ENCODE measurements at places on chromosomes 5 and 9.

DNA sequence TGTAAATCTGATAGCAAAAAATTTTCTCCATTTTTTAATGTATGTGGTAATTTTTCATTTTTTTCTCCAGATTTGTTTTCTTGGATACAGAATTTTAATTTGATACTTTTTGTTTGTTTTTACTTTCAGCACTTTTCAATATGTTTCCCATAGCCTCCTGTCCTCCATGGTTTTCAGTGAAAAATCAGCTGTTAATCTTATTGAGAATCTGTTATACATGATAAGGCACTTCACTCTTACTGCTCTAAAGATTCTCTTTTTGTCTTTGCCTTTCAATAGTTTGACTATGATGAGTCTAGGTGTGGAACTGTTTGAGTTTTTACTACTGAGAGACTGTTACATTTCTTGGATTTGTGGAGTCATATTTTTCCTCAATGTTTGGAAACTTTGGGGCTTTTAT is 455.7 kb upstream of the NUDT12 start:
- DNase-seq, result no peak

GRCh38 chr9:127876764-127877562 is 512 bp downstream of the AK1 start:
- no peak for DNase-seq

DNA sequence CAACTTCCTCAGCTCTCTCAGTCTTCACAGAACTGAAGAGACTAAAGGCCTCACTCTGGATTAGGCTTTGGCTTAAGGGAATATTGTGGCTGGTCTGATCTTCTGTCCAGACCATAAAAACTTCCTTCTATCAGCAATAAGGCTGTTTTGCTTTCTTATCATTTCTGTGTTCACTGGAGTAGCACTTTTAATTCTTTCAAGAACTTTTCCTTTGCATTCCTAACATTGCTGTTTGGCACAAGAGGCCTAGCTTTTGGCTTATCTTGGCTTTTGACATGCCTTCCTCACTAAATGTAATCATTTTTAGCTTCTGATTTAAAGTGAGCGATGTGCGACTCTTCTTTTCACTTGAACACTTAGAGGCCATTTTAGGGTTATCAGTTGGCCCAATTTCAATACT is 88.7 kb upstream of the ACOT12 start:
- DNase-seq, result no peak

- DNase-seq, result no peak
Measured at GRCh38 chr5:143258559-143259253, 144.8 kb downstream of the NR3C1 start.

DNA sequence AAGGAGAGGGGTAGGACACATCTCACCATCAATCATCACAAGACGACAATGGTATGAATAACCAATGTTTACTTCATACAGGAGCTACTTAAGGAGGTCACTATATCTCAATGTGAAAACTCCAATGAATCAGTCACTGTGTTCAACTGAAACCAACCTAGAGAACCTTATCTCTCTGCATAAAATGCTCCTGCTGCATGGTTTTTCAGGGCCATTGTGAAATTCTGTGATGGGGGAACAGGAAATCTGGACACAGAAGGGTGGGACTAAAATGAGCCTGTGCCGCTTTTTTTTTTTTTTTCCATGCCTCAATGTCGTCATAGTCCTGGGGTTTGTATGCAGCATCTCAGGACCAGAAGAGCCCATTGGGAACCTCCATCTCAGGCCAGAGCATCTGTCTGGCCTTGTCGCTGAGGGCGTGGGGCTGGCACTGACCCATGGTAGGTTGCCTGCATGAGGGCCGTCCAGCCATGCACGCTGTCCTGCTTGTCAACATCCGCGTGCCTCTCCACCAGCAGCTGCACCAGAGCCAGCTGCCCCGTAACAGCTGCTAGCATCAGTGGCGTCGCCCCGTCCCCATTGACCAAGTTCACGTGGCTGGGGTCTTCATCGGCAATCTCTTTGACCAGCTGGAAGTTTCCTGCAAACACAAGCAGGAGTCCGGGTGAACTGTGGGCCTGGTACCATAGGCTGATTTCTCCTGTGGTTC is 12.7 kb downstream of the ANKS6 start:
- no peak for DNase-seq

DNA sequence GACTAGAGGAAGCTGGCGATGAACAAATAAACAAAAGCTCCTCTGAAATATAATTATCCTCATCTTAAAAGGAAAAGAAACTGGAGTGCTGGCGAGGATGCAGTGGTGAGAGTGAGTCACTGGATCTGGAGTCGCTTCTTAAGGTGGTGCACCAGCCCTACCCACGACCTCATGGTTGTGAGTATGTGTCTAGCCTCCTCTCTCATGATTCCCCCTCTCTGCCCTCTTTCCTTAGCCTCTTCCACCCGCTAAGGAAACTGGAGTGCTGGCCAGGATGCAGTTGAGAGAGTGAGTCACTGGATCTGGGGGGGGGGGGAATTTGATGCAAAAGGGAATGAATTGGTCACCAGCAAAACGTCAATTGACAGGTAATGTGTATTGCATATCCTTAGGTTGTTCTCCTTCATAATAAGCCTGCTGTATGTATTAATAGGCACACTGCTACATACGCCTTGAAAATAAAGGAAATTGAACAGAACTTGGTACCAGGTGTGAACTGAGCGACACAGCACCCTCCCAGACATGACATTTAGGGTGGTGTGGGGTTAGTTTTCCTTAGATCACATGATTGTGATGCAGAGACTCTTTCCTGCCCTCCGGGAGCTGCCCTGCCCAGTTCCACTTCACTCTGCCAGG is 36.3 kb upstream of the EBF1 start:
- DNase-seq, result peak; percentile 23

DNA sequence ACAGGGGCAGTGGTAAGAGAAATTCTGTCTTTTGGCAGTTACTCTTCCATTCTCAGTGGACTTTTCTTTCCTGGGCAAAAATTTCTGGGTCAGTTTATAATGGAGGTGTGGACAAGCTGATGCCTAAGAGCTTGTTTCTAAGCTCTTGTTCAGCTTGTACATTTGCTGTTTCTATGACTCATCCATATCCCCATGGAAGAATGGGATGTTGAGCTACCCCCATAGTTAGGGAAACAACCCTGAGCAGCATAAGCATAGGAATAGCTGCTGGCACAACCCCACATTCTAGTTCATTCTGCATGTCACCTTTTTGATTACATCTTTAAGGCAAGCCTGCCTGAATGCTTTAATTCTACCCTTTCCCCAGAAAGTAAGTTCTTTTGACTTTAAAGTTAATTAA is 173.3 kb downstream of the PSAT1 start:
- DNase-seq, result no peak

DNA sequence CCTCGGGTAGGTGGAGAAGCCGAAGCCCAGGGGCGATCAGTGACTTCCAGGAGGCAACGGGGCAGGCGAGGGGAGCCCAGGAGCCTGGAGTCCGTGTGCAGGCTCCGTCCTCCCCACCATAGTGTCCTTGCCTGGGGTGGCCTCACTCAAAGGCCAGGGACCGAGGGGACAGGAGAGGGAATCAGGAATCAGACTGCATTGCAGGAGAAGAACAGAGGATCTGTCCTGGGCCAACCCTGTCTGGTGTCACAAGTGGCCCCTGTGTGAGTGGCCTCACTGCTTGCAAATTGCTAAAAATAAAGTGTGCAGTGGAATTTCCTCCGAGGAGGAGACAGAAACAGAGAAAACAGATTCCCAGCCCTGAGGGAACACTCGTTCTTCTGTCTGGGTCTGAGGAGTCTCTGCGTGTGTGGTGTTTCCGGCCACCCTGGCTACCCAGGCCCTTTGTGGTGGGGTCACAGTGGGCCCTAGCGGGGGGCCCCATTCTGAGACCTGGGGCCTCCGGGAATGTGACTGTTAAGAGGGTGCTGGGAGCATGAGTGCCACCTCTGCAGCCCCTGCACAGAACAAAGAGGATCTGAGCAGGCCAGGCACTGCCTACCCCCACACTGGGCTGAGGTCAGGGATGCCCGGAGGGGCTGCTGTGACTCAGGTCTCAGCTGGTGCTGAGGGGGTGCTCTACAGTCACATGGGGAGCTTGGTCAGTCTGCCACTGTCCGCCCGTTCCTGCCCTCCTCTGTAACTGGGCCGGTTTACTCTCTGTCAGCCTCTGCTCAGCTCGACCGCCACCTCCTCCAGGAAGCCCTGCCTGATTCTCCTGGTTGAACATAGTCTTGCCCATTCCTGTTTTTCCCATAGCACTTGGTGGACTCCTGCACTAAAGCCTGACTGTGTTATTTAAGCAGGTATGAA is 7.4 kb downstream of the TRAF1 start:
- no peak for DNase-seq
